Left ventricle myocardium inferior (tissue), 1 donor: ENCODE measurements at places on chromosomes 11 and 22. TPM values are rescaled to one million over a fixed set of nuclear protein-coding genes. Genes with fewer than 3 reads are reported as not detected.

GRCh38 chr11:59222464-59223060 lies 9.8 kb upstream of the MPEG1 start:
- no peaks in the 10 kb centered on the region for H3K36me3 ChIP-seq
- no peak overlapping the region for H3K4me3 ChIP-seq
- H3K4me1 ChIP-seq, result peaks cover 34% of the 10 kb centered on the region

The HBB gene
- 100 TPM for total RNA-seq

- peaks cover 5% of the 10 kb centered on the region for H3K4me1 ChIP-seq
- no peak overlapping the region for H3K4me3 ChIP-seq
- DNase-seq, result no peak
Measured at GRCh38 chr11:98115873-98116272, 904.9 kb upstream of the CNTN5 start.

GRCh38 chr22:46783721-46784120 lies 21.3 kb downstream of the TBC1D22A start:
- H3K4me3 ChIP-seq, result no peak overlapping the region
- no peak overlapping the region for H3K27ac ChIP-seq
- H3K27me3 ChIP-seq, result no peaks in the 10 kb centered on the region
- H3K36me3 ChIP-seq, result no peaks in the 10 kb centered on the region
- H3K4me1 ChIP-seq, result peaks cover 14% of the 10 kb centered on the region
- DNase-seq, result no peak

GRCh38 chr22:35154937-35155387 lies 89.0 kb downstream of the ISX start:
- no peaks in the 10 kb centered on the region for H3K36me3 ChIP-seq
- H3K27ac ChIP-seq, result no peak overlapping the region
- peaks cover 90% of the 10 kb centered on the region for H3K27me3 ChIP-seq
- no peaks in the 10 kb centered on the region for H3K4me1 ChIP-seq
- H3K4me3 ChIP-seq, result no peak overlapping the region

The MYEOV gene
- total RNA-seq, result not detected

DNA sequence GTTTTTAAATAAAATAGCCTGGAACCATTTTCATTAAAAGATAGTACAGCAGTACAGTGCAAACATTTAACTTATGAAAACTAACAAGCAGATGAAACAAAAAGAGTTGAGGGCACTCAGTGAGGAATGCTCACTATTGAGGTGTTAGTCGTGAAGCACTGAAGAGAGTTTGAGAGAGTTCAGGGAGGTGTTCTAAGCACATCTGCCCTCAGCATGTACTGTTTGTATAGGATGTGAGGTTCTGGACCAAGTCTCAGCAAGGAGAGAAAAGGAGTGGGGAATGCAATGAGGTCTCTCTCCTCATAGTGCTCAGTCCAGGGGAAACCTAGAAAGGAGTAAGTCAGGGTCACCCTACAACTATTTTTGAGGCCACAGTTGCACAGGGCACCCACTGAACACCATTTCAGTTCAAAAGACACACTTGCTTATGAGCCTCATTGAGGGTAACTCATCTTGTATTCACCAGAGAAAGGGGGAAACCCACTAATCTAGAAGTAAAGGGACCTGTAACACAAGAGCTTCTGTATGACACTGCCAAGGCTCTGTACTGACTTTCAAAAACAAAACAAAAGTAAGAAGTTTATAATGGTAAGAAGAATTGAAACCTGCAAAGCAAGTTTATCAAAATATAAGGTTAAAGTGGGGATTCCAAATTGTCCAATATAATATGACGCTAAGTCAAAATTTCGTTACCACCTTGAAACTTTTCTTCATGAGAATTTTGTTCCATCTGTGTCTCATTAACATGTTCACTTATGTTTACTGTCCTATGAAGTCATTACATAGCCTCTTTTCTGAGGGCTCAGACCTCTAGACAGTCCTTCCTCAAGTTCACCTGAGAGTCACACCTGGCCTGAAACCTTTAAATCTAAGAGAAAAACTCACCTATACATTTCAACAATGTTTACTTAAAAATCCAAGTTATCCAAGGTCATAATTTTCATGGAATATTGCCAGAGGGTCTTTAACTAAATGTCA lies 275.3 kb downstream of the ETS1 start:
- H3K4me3 ChIP-seq, result no peak overlapping the region
- no peak overlapping the region for H3K27ac ChIP-seq
- H3K4me1 ChIP-seq, result no peaks in the 10 kb centered on the region
- no peaks in the 10 kb centered on the region for H3K36me3 ChIP-seq
- H3K27me3 ChIP-seq, result no peaks in the 10 kb centered on the region

GRCh38 chr11:16365581-16366228 lies 9.4 kb upstream of the SOX6 start:
- peak overlapping the region; percentile 17 for H3K27ac ChIP-seq
- H3K36me3 ChIP-seq, result no peaks in the 10 kb centered on the region
- H3K4me3 ChIP-seq, result no peak overlapping the region

The DNAJB7 gene
- total RNA-seq, result not detected

GRCh38 chr11:130394615-130395014 lies 33.8 kb downstream of the ADAMTS8 start:
- H3K27me3 ChIP-seq, result peaks cover 12% of the 10 kb centered on the region
- H3K36me3 ChIP-seq, result no peaks in the 10 kb centered on the region
- no peak overlapping the region for H3K4me3 ChIP-seq
- H3K27ac ChIP-seq, result no peak overlapping the region

- DNase-seq, result no peak
- no peak overlapping the region for H3K4me3 ChIP-seq
- H3K27ac ChIP-seq, result no peak overlapping the region
Measured at GRCh38 chr11:33670250-33671011, 30.2 kb downstream of the C11orf91 start.

- no peaks in the 10 kb centered on the region for H3K36me3 ChIP-seq
- H3K27ac ChIP-seq, result no peak overlapping the region
- DNase-seq, result no peak
- no peak overlapping the region for H3K4me3 ChIP-seq
Measured at GRCh38 chr11:120709808-120710207, 198.3 kb downstream of the GRIK4 start.

DNA sequence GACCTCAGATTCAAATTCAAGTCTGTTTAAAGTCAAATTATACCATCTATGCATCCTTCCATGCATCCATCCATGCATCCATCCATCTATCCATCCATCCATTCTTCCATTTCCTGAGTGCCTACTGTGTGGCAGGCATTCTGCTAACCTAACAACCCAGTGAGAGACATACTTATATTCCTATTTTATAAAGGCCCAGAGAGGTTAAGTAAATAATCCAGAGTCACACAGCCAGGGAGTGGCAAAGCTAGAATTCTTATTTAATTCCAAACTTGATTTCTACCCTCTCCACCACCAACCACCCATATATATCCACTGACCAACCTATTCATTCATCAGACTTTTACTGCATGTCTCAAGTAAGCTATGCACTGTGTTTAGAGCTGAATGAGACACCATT lies 53.8 kb downstream of the LRRC74B start:
- peaks cover 62% of the 10 kb centered on the region for H3K27me3 ChIP-seq
- no peaks in the 10 kb centered on the region for H3K36me3 ChIP-seq
- H3K4me3 ChIP-seq, result no peak overlapping the region

GRCh38 chr11:133052537-133052936 lies 479.8 kb downstream of the OPCML start:
- H3K4me3 ChIP-seq, result no peak overlapping the region
- H3K36me3 ChIP-seq, result no peaks in the 10 kb centered on the region
- peaks cover 41% of the 10 kb centered on the region for H3K27me3 ChIP-seq
- DNase-seq, result peak; percentile 28
- no peak overlapping the region for H3K27ac ChIP-seq

- no peak overlapping the region for H3K4me3 ChIP-seq
- H3K27ac ChIP-seq, result no peak overlapping the region
- H3K4me1 ChIP-seq, result peaks cover 33% of the 10 kb centered on the region
- DNase-seq, result no peak
- no peaks in the 10 kb centered on the region for H3K27me3 ChIP-seq
Measured at GRCh38 chr22:44409974-44410316, 88.1 kb downstream of the RTL6 start.

GRCh38 chr11:88164320-88164719 lies 10.9 kb downstream of the RAB38 start:
- H3K4me1 ChIP-seq, result no peaks in the 10 kb centered on the region
- no peak overlapping the region for H3K4me3 ChIP-seq
- H3K27ac ChIP-seq, result no peak overlapping the region
- DNase-seq, result no peak
- H3K27me3 ChIP-seq, result no peaks in the 10 kb centered on the region

DNA sequence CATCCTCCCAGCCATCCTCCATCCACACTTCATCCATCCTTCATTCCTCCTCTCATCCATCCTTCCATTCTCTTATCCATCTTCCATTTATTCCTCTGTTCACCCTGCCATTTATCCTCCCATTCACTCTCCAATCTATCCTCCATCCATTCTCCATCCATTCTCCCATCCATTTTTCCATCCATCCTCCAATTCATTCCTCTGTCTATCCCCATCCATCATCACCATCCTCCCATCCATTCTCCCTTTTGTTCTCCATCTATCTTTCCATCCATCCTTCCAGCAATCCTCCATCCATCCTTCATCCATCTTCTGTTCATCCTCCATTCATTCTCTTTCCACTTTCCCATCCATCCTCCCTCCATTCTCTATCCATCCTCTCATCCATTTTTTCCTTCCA lies 28.7 kb downstream of the IGLL1 start:
- H3K4me1 ChIP-seq, result no peaks in the 10 kb centered on the region
- H3K4me3 ChIP-seq, result no peak overlapping the region
- DNase-seq, result no peak
- H3K27me3 ChIP-seq, result peaks cover 51% of the 10 kb centered on the region

DNA sequence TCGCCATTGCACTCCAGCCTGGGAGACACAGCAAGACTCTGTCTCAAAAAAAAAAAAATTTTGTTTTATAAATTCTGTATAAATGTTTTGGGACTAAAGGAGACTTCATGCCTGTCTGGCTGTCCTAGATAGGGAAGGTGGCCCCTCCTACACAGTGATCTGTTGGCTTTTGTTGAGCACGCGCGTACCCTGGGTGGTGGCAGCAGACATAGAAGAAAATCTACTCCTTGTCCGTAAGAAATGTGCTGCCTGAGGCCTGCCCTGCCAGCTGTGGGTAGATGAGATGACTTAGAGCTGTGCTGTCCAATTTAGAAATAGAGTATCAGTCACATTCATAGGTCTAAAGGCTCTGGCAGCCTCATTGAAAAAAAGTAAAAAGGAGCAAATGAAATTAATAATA lies 37.0 kb downstream of the AP2A2 start:
- no peaks in the 10 kb centered on the region for H3K27me3 ChIP-seq
- no peak overlapping the region for H3K4me3 ChIP-seq
- no peak overlapping the region for H3K27ac ChIP-seq

DNA sequence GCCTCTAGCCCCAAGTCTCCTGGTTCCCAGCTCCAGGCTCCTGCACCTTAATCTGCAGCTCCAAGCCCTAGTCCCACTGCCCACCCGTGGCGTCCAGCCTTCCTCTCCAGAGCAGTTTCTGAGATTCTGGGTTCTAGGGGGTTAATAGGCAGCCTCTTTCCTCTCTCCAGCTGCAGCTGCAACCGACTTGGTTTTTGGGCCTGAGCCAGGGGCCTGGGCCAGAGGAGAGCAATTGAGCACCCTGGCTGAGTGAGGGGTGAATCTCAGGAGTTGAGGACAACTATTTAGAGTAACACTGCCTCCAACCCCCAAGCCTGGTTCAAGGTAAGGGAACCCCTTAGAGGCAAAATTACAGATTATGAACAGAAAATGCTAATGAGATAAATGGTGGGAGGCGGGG lies 9.0 kb upstream of the CHRM1 start:
- H3K36me3 ChIP-seq, result no peaks in the 10 kb centered on the region
- peaks cover 40% of the 10 kb centered on the region for H3K27me3 ChIP-seq
- H3K27ac ChIP-seq, result no peak overlapping the region
- H3K4me3 ChIP-seq, result no peak overlapping the region
- peaks cover 26% of the 10 kb centered on the region for H3K4me1 ChIP-seq
- DNase-seq, result no peak

DNA sequence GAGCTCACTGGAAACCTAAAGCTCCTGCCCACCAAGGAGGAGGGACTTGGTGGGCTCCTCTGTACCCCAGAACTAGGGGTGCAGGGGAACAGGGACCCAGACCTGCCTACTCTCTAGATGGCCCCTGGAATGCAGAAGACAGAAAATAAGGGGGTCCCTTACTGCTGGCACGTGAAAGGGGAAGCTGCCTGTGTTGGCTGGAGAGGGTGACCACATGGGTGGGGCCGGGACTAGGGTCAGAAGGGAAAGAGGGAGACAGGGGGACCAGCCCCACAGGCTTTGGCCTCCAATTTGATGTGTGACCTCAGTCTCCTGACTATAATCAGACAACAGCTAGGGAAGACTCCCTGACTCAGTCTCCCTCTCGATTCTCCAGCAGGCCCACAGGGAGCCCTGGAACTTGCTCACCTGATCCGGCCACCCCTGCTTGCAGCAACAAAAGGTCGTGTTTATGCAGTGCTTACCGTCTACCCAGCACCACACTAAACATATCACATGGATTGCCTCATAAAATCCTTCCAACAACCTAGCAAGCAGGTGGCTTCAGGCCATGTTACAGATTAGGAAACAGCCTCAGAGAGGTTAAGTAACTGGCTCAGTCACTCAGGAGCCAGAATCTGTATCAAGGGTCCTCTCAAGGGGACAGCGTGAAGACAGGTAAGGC lies 10.2 kb downstream of the ARAP1 start:
- peak overlapping the region; percentile 40 for H3K27ac ChIP-seq
- H3K4me1 ChIP-seq, result peaks cover 41% of the 10 kb centered on the region
- H3K27me3 ChIP-seq, result no peaks in the 10 kb centered on the region
- H3K4me3 ChIP-seq, result no peak overlapping the region
- no peak for DNase-seq

DNA sequence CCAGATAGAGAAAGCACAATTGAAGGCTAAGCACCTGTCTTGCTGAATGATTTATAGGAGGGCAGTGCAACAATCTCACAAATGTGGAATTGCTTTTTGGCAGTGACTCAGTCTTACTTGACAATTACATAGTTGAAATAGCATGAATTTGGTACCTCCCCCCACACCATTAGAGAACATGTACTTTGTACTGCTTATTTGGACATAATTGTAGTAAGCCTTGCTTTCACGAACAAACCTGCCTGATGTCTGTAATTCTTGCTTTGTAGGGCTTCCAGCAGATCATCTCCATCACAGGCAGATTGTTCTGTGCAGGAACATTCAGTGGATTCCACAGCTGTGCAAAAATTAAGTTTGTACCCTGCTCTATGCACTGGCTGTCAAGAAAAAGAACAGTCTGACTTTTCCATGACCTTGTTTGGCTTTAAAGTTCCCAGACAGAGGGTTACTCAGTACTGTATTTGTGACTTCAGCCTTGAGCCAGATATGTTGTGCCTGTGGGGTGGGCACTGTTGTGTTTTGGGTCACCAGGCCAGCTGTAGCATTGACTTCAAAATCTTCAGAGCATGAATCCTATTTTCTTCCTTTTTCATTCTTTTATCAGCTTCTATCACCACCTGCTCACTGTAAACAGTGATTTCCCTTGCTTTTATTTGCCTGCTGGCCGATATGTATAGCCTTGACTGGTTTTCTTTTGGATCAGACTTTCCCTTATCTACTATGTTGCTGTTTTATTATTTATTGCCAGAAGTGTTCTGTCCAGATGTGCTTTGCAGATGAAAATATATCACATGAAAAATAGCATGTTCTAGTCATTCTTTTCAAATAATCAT lies 941.0 kb upstream of the CHORDC1 start:
- H3K27ac ChIP-seq, result no peak overlapping the region
- no peak overlapping the region for H3K4me3 ChIP-seq
- H3K36me3 ChIP-seq, result no peaks in the 10 kb centered on the region
- no peaks in the 10 kb centered on the region for H3K27me3 ChIP-seq

GRCh38 chr11:133524488-133524887 lies 7.8 kb downstream of the OPCML start:
- H3K4me3 ChIP-seq, result no peak overlapping the region
- H3K27ac ChIP-seq, result no peak overlapping the region
- peaks cover 46% of the 10 kb centered on the region for H3K4me1 ChIP-seq
- DNase-seq, result no peak

The USH1C gene
- total RNA-seq, result not detected

The A4GALT gene
- total RNA-seq, result 94.9 TPM
